Stimulated activated CD4-positive, alpha-beta T cell treated with anti-CD3 and anti-CD28 coated beads, Interleukin-4, amount 100 ng/mL, for 1 hour (primary cell): ENCODE measurements at places on chromosomes 6 and 20.

GRCh38 chr6:32589596-32590449, at the start of gene HLA-DRB1:
HLA-DRB1 (minus strand) TSS chr6:32589848; CDS start chr6:32589742, 106 bp downstream.
- peak; percentile 15 for DNase-seq

- DNase-seq, result no peak
Observed at GRCh38 chr20:12775041-12775440, 233.7 kb upstream of the SPTLC3 start.

DNA sequence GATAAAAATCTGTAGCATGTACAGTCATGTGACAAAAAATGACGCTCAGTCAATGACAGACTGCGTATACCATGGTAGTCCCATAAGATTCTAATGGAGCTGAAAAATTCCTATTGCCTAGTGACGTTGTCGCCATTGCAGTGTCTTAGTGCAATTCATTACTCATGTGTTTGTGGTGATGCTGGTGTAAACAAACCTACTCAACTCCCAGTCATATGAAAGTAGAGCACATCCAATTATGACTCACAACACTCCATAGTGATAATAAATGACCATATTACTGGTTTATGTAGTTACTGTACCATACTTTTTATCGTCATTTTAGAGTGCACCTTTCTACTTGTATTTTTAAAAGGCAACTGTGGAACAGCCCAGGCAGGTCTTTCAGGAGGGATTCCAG, 45.0 kb downstream of the TFAP2A start:
- no peak for DNase-seq

GRCh38 chr20:1291191-1291741, 25.2 kb downstream of the SNPH start:
- no peak for DNase-seq

DNA sequence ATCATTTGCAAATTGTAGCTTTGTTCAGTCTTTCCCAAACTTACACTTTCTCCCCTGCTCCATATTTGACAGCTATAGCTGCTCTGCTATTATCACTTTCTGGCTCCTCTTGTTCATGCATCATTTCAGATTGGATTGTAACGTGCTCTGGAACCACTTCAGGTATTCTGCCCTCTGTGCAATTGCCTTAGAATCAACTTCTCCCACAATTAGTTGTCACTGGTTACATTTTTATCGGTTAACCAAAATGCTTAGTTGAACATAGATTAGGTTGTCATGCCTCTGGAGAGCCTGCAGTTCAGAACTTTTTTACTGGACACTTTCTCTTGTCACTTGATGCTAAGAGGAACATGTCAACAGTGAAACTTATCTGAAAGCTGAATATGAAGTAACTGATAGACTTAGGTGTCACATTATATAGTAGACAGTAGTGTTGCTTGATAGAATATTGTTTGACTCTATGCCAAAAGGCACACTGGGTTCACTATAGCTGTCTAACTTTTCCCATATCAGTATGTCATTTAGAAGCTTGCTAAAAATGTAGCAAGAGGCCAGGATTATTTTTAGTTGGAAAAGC, 127.7 kb upstream of the PTPRK start:
- no peak for DNase-seq

DNA sequence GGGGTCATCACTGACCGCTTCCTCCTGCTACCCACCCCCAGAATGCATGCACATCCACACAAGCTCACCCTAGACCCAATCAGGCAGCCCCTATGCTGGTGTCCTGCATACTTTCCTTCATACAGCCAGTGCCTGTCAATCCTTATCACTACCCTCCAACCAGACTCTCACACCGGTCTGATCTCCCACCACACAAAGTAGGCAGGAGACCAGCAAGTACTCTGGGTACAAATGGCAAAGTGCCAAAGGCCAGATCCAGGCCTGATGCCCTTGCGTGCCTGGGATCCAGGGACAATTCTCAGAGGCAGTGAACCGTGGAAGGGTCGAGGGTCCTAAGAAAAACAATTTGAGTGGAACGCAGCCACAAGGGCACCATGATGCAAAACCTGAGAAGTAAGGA, 114.2 kb downstream of the HIVEP2 start:
- DNase-seq, result no peak
